Effector memory CD4-positive, alpha-beta T cell (primary cell): ENCODE measurements at places on chromosomes 5 and 9.

- DNase-seq: no peak
These were observed 431.9 kb downstream of the ANXA1 start for GRCh38 chr9:73583576-73583975.

- no peak for DNase-seq
These were observed 85.9 kb upstream of the HTR4 start for GRCh38 chr5:148740079-148740858.

DNA sequence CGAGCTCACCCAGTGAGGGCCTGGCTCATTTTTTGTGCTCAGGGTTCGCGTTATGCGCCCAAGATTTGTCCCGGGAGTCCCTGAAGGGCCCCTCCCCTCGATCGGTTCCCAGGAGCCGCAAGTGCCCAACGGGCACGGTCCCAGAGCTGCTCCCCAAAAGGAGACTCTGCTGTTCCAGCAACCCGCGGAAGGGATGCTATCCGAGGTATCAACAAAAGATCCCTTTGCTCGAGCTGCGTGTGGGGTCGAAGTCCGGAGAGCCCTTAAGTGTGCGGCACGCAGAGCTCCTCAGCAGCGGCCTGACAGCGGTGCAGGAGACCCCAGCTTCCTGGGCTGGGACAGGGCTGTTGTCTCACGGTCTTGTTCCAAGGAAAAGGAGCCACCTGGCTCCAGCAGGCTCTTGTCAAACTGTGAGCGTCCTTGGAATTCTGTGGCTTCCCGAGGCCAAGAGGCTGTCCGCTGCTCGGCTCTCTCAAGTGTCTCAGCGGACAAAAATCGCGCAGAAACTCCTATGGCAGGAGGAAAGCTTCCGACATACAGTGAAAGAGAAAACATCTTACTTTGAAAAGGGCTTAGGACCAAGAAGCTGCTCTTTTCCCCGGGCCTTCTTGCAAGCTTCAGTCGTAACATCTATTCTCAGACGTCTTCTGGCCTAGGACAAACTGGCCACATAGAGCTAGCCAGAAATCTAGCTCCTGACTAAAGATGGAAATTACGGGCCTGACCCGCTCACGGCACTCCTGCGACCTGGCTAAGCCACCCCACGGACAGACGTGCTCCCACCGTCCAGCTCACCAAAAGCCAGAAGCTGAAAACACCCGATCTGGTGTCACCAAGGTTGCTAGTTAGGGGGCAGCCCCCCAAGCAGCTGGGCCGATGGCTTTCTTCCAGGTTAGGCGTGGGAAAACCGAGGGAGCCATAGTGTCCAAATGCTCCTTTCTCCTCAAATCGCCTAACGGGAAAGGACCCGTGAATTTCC lies 2.6 kb upstream of the FOXB2 start:
- DNase-seq: no peak

DNA sequence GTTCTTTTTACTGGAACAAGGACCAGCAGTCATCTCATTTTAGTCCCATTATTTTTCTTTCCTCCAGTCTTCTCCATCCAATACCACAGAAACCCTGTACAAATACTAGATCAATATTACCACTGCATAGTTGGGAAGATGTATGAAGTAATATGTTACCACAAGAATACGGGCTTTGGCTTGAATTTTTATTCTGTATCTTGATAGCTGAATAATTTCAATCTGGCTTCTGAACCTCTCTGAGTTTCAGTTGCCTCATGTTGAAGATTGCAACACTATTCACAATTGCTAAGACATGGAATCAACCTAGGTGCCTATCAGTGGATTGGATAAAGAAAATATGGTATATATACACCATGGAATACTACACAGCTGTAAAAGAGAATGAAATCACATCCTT lies 82.9 kb downstream of the SGCD start:
- DNase-seq: no peak

DNA sequence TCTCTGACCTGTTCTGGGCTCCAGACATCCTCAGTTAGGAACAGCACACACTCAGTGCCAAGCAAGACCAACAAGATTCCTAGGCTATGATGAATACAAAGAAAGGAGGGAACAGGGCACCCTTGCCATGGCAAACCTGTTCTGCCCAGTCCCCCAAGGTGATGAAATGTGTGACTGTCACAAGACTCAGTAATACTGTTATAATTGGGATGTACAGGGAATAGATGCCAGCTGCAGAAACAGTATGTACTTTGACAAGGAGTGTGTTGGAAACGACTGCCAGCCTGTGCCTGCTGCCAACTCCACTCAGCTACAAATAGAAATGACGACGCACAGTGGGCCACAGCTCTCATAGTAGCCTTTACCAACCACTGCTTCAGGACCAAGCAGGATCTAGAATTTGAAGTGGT lies 453.0 kb downstream of the EFNA5 start:
- no peak for DNase-seq

GRCh38 chr9:82781921-82782392 lies 281.0 kb downstream of the RASEF start:
- no peak for DNase-seq

GRCh38 chr9:130201974-130202373 lies 29.8 kb downstream of the NCS1 start:
- no peak for DNase-seq

DNA sequence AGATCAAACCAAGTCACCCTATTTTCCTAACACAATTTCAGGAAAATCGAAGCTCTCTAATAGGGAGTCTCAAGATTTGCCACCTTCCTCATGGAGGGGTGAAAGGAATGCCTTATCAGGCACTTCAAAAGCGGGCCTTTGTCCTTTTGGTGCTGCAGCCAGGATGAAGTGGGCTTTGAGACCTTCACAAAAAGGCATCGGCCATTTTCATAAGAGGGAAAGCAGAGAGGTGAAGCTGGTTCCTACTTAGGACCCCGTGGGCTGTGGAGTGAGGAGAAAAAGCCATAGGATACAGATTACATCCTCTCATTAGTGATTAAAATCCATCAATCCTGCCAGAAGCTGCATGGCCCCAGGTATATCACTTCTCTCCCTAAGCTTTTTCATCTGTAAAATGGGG lies 859 bp downstream of the CDKN2AIPNL start:
- no peak for DNase-seq

GRCh38 chr5:126044931-126045565 lies 378.2 kb upstream of the GRAMD2B start:
- DNase-seq: no peak

DNA sequence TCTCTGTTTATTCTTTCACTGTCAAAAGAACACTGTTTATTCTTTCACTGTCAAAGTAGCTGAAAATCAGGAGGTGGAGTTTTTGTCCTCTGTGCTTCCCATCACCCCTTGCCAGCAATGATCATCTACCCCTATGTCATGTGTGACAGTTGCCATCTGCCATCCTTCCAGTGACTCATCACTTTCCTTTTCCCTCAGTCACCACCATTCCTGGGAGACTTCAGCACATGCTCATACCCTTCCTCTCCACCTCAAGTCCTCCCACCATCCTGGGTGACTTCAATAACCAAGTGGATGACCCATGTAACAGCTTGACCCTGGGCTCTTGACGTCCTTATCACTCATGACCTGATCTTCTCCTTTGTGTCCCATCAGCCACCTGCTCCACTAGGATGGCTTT lies 43.3 kb upstream of the RASEF start:
- no peak for DNase-seq
